Ecto neural progenitor cell (in vitro differentiated cells): ENCODE measurements at places on chromosomes 4 and X.

GRCh38 chrX:118392716-118393115, 46.8 kb downstream of the WDR44 start:
- no peak for DNase-seq

GRCh38 chr4:159483782-159484741, 381.2 kb downstream of the RAPGEF2 start:
- DNase-seq: no peak

- DNase-seq: no peak
Measured at GRCh38 chr4:19786616-19787015, 465.1 kb upstream of the SLIT2 start.

DNA sequence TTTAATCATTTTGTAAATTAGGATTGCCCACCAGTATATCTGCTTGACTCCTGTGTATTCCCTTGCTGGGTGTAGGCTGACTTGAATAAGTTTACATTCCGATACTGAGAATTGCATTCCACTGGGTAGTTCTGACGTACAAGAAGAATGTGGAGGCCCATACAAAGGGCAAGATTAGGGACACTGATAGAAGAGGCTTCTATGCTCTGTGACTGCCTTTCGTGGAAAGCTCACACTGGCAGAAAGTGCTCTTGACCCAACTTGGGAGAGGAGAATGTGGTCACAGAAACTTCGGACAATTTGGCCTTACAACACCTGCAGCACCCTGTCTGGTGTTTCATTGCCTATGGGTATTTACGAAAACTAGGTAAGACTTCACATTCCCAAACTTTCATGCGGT, 126.3 kb downstream of the RAPGEF2 start:
- peak; percentile 52 for DNase-seq

DNA sequence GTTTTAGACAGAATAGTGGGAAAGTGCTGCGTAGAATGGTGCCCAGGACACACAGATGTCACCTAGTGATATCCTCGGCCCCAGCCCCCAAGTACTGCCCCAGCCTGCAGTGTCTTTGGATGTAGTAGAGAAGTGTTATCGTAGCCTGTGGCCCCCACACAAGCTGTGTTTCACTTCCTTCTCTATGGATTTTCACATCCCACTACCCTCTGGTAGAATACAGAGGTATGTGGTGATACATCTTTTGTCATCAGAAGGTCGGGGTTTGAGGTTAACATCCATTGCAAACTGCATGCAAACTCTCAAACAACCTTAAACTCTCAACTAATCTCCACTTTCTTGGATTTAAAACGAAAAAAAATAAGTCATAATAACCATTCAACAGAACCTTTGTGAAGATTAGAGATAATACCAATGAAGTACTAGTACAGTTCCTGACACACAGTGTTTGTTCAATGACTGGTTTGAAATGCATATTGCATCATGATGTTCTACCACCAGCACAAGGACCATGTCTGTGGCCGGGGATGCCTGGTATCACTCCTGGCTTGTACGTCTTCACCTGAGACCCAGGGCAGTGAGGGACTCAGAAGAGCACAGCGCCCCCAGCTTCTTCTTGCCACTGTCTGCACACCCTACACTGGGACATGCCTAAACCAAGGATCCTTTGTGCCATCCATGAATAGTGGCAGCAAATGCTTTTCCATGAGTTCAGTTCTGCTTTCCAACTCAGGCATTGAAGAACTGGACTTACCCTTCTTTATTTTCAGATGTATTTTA, 267.3 kb downstream of the DCTD start:
- no peak for DNase-seq

DNA sequence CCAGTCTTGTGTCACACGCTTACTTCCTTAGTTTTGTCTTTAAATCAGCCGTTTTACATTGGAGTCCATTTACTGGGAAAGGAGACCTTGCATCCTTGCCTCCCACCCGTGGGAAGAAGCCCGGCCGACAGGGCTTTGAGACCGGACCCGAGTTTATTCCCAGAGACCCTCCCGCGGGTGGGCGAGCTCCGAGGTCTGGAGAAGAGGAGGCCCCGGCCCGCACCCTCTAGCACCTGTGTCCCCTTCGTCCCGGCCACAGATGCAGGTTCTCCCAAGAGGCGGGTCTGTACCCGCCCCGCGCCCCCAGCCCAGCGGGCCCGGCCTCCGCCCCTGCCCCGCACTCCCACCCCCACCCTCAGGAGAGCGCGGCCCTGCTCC, 3.8 kb upstream of the SLC26A1 start:
- DNase-seq: no peak

DNA sequence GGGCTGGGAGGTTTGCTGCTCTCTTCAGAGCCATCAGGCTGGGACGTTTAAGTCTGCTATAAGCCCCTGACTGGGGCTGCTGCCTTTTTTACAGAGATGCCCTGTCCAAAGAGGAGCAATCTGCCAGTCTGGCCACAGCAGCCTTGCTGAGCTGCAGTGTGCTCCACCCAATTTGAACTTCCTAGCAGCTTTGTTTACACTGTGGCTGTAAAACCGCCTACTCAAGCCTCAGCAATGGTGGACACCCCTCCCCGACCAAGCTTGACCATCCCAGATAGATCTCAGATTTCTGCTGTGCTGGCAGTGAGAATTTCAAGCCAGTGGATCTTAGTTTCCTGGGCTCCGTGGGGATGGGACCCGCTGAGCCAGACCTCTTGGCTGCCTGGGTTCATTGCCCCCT, 40.7 kb downstream of the SPATA18 start:
- DNase-seq: no peak

DNA sequence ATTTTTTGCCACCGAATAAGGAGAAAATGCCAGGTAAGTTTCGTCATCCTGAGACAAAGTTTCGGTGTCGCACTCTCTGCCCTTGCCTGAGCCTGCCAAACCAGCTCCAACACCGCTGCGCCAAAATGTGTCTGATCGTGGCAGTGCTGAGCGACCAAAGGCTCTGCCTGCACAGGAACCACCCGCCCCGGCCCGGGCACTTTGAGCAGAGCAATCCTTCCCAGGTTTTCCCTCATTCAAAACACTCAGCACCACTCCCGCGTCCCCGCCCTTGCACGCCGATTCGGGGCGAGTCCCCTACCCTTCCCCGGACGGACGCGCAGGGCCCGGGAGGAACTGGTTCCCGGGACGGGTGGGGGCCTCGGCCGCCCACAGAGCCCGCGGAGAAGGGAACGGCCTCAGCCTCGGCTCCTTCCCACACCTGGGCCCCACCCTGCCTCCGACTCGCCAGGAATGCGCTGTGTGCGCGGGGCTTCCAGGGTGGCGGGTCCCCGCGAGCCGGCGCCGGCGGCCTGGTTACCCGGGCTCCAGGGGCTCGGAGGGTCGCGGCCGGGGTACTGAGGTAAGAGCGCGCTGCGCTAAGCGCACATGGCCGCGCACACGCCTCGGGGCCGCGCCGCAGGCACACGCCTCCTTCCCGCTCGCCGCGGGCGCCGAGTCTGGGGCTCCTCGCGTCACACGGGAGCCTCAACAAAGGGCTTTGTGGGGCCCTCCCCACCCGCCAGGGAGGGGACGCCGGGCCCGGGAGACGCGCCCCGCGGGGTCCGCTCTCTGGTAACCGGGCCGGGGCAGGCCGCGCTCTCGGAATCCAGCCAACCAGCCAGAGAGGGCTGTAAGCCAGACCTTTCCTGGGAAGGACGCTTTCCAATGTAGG, at the start of gene C4orf36:
TSS of gene C4orf36 (minus strand) at position 661 of the 874 bp plus-strand sequence. CDS start 902 bp downstream, outside the sequence.
- DNase-seq: peak; percentile 85

GRCh38 chr4:142373610-142374009, 472.5 kb downstream of the INPP4B start:
- DNase-seq: no peak

DNA sequence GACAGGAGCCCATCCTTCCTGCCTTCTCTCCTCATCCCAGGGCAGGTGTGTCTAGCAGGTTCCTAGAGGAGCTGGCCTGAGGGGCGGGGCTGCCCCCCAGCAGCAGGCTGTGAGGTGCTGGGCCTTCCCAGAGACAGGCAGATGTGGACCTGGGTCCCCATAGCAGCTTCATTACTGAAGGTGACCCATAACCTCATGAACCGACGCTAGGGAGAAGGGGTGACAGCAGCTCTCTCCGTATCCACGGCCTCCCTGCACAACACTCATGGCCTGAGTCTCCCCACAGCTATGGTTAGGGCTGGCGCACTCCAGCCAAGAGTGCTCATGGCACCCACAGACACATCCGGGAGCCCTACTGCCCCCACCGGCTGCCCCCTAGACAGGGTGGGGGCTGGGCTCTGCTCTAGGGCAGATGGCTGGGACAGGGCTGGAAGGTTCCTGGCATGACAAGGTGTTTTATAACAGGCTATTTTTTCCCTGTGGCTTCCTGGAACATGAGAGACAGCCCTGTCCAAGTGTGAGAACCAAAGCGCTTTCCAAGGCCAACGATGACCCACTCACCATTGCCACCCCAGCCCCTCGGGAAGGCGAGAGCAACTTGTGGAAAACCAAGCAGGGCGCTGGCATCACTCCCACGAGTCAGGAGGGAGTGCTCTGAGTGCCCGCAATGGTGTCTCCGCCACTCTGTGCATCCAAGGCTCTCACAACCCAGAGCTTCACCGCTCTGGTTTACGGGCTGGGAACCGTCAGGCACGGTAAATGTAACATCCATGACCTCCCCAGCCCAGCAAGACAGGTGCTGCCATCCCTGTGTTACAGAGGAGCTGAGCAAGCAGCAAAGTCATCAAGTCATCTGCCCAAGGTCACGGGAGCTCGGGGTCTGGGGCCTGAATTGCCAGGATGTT, 59.8 kb downstream of the ACOX3 start:
- no peak for DNase-seq

DNA sequence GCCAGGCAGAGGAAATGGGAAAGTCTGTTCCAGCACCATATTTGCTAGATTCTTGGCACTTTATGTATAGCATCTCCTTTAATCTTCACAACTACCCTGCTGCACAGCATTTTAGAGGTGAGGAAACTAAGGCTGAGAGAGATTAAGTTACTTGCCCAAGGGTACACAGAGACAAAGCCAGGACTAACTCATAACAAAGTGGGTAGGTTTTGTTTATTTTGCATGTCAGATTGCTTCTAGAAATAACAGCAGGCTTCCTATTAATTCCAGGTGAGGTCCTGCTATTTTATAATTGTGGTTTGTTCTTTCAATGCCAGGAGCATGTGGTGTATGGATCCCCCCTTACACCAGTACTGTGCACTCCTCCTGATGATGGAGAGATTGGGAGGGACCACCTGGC, 15.0 kb downstream of the TCEANC start:
- no peak for DNase-seq

DNA sequence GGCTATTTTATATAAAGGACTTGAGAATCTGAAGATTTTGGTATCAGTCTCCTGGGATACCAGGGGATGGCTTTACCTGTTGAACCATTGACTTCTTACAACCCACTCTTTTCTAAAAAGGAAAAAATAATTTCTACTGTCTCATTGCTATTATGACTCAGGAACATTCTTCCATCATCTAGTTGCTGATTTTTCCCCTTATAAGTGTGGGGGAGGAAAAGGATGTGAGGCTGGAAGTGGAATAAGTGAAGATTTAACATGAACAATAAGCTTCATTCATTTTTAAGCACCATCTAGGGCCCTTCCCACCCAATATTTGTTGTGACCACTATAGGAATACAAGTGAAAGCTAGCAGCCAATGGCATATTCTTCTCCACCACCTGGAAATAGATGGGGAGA, 10.6 kb upstream of the MND1 start:
- DNase-seq: no peak

GRCh38 chr4:105113800-105114199, 32.9 kb upstream of the TET2 start:
- DNase-seq: no peak

- DNase-seq: no peak
Measured at GRCh38 chrX:12145402-12145801, 7.1 kb downstream of the FRMPD4 start.

DNA sequence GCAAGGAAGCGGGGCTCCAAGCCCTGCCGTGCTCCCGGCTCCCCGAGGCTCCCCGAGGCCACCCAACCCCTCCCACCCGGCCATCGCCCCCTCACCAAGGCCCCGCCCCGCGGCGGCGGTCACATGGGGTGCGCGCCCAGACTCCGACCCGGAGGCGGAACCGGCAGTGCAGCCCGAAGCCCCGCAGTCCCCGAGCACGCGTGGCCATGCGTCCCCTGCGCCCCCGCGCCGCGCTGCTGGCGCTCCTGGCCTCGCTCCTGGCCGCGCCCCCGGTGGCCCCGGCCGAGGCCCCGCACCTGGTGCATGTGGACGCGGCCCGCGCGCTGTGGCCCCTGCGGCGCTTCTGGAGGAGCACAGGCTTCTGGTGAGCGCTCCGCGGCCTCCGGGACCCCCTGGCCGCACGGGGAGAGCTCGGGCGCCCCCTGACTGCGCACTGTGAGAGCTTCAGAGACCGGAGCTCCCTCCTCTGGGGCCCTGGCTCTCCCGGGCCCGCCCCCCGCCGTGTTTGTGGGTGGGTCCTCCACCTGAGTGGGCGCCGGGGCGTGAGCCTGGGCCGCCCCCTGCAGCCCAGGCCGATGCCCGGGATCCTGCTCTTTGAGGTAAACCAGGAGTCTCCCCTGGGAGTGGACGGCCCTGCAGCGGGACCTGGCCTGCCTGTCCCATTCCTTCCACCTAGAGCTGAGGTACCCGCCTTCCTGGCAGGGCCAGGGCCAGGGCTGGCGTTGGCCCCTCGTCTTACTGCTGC, at the start of gene IDUA:
TSS of gene IDUA (plus strand) at position 166 of the 745 bp plus-strand sequence. CDS start at position 207, 41 bp downstream.
- DNase-seq: peak; percentile 77

DNA sequence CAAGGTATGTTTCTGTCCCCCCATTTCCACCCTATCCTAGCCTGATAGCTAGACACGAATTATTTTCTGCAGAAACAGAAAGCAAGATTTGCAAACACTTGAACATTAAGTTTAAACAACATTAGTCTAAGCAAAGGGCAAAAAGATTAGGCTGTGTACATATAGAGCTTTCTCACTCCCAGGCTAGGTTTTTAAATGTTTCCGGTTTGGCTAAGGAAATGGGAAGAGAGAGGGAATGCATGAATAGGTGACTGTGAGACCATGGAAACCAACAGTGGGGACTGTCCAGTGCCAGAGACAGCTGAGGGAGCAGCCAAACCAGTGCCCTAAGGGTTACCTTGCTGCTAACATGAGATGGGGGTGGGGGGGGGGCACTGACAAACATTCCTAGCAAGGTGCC, 242.7 kb downstream of the SCFD2 start:
- no peak for DNase-seq

DNA sequence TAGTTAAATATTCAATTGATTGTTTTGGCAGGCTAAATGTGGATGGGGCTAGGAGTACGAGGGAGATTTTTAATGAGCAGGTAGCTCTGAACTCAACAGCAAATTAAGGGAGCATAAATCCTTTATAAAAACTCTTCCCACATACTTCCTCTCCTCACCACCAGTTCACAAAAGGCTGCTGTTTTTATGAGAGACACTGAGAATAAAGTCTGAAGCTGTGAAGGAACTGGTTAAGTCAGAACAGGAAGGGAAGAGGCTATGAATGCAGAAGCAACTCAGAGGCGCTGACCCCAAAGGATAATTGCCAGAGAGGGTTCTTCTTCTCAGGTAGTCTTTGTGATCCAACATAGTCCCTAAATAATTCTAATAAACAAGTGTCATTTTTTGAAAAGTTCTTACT, 406.1 kb downstream of the GPM6A start:
- no peak for DNase-seq

DNA sequence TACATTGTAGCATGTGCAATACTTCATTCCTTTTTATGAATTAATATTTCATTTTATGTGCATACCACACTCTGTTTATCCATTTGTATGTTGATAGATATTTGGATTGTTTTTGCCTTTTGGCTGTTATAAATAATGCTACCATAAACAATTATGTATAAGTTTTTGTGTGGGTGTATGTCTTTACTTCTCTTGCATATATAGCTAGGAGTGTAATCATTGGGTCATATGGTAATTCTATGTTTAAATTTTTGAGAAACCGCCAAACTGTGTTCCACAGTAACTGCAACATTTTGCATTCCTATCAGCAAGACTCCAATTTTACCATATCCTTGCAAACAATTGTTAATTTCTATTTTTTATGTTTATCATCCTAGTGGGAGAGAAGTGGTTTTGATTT, 3.1 kb upstream of the TCEAL5 start:
- no peak for DNase-seq
